ENCODE measurements at places on chromosomes 2 and 18.

DNA sequence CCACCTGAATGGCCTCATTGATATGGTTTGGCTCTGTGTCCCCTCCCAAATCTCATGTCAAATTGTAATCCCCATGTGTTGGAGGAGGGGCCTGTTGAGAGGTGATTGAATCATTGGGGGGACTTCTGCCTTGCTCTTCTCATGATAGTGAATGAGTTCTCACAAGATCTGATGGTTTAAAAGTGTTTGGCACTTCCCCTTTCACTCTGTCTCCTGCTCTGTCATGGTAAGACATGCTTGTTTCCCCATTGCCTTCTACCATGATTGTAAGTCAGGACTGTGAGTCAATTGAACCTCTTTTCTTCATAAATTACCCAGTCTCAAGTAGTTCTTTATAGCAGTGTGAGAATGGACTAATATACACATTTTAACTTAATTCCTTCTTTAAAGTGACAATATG lies 146.8 kb upstream of the KCNJ3 start:
- DNase-seq, result no peak

DNA sequence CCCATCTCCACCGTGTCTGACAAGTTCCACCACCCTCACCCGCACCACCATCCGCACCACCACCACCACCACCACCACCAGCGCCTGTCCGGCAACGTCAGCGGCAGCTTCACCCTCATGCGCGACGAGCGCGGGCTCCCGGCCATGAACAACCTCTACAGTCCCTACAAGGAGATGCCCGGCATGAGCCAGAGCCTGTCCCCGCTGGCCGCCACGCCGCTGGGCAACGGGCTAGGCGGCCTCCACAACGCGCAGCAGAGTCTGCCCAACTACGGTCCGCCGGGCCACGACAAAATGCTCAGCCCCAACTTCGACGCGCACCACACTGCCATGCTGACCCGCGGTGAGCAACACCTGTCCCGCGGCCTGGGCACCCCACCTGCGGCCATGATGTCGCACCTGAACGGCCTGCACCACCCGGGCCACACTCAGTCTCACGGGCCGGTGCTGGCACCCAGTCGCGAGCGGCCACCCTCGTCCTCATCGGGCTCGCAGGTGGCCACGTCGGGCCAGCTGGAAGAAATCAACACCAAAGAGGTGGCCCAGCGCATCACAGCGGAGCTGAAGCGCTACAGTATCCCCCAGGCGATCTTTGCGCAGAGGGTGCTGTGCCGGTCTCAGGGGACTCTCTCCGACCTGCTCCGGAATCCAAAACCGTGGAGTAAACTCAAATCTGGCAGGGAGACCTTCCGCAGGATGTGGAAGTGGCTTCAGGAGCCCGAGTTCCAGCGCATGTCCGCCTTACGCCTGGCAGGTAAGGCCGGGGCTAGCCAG lies 1.2 kb downstream of the ONECUT2 start:
- DNase-seq, result no peak

- DNase-seq, result no peak
These were observed 65.4 kb downstream of the LDAH start for GRCh38 chr2:20757405-20758090.

- no peak for DNase-seq
These were observed 161.7 kb upstream of the SLC39A10 start for GRCh38 chr2:195495351-195495750.

GRCh38 chr18:10049747-10050146 lies 135.9 kb downstream of the VAPA start:
- no peak for DNase-seq

GRCh38 chr2:68103709-68104055 lies 40.9 kb upstream of the C1D start:
- no peak for DNase-seq

- no peak for DNase-seq
These were observed 22.4 kb downstream of the HRH4 start for GRCh38 chr18:24482821-24483220.

GRCh38 chr18:58960508-58960907 lies 95.8 kb downstream of the ZNF532 start:
- DNase-seq, result no peak

DNA sequence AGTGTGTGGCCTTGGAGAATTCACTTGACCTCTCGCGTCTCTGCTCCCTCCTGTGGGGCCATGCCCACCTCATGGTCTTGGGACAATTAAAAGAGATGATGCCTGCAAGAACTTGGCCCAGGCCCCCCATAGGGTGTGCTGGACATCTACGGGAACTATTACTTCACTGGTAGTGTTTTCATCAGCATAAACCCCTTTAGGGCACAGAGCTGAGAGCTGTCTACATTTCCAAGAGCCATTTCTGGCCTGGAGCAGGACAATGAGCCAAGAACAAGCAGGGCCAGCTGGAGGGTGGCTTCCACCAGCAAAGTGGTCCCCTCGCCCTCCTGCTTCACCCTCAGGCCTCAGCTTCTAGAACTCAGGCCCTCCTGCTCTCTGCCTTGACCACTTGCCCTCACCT lies 232.3 kb downstream of the ZBTB7C start:
- no peak for DNase-seq

DNA sequence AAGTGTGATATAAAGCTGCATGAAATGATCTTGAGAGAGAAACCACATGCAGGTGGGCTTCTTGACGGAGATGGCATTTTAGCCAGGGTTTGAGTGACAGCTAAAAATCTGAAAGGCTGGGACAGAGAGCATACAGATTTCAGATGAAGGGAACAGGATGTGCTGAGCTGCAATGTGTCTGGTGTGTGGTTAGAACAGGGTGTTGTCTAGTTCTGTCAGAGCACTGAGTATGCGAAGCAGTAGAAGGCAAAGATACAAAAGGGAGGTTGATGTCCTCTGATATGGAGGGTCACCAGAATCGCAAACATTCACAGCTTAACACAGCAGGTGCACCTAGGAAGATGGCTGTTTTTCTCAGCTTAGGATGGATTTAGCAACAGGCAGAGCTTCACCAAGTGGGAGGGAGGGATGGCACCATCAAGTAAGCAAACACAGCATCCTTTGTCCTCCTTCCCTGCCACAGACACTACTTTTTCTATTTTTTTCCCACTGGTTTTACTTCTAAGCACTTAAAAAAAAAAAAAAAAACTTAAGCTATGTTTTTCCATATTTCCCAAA lies 182.5 kb downstream of the TMX3 start:
- DNase-seq, result no peak

GRCh38 chr18:39481281-39481680 lies 1915.7 kb upstream of the CELF4 start:
- DNase-seq, result no peak

DNA sequence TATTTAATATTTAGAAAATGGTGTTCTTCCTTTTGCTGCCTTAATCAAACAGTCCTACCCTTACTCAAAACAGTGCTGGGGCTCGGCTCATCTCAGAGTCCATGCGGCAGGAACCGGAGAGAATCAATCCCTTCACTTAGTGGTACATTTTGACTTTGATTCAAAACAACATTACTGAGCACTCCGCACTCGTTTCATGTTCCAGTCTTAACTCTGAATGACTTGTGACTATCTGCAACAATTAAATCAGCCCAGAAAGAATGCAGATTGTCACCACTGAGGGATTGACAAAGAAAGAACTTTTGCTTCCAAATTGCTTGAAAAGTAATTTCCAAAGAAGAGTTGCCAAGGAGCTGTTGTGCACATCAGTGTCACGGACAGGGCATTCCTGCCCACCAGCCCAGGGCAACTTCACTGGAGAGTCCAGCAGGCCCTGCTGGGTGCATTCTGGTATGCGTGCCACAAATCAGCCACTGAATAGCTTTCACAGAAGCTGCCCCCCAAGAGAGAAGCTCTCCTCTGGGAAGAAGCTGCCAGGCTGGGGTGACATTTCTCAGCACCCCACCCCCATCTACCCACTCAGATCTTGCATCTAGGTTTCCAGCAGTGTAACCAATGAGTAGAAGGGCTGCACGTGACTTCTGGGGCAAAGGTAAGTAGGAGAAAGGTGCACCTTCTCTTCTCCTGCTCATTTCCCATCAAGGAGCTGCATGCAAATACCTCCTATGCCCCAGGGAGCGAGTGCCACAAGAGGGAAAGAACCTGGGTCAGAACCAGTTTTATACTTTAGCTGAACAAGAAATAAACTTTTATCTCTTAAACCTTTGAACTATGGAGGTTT lies 84.6 kb upstream of the ATP8B1 start:
- no peak for DNase-seq

DNA sequence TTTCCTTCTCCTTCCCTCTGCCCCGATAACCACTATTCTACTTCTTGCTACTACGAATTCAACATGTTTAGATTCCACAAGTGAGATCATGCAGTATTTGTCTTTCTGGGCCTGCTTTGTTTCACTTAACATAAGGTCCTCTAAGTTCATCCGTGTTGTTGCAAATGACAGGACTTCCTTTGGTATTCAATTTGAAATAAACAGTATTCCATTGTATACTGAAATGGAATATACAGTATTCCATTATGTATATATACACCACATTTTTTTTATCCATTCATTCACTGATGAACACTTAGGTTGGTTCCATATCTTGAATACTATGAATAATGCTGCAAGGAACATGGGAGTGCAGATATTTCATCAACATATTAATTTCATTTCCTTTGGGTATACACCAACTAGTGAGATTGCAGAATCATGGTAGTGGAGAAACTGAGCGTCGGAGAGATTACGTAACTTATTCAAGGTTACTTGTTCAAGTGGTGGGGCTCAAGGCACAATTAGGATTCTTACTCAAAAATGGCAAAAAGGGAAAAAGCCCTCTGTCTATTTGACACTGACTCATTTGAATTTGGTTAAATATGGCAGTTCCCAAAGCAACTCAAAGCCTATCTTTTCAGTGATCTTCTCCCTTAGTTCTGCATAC lies 85.1 kb downstream of the CHN1 start:
- no peak for DNase-seq

- DNase-seq, result no peak
These were observed 126.4 kb downstream of the SMAD7 start for GRCh38 chr18:48824231-48824970.

GRCh38 chr2:67716895-67717396 lies 319.8 kb downstream of the ETAA1 start:
- DNase-seq, result no peak

GRCh38 chr18:9206421-9206820 lies 69.8 kb downstream of the ANKRD12 start:
- no peak for DNase-seq

DNA sequence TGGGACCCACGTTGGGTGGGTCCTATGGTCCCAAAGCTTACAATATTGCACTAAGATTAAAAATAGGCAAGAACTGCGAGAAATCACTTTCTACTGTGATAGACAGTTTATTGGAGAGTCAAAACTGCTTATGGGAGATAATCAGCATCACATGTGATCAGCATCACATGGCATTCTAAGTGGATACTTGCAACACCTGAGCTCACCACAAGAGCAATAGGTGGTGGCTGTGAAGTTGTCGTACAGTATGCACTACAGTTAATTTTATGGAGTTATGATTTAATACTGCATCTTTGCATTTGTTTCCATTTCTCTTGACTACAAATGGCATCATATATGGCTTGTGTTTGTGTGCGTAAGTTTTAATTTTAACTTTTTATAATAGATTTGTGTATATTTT lies 11.6 kb downstream of the PNO1 start:
- no peak for DNase-seq

DNA sequence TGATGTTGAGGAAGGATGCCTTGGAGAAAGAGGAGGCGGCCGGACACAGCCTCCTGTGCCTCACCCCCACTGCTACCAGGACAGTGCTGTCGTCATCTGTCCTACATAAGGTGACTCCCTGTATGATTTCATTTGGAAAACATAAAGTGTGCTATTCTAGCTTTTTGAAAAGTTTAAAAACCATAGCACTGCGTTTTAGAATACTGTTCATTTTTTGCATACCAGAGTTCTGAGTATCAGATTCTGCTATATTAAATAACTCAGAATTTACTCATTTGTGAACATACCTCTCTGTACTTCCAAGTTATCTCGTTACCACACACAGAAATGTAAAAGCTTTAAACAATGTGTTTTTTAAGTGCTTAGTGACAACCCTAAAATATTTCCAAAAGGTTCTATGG lies 302.9 kb downstream of the LRRTM1 start:
- DNase-seq, result no peak

GRCh38 chr2:28716265-28716865 lies 35.3 kb upstream of the PPP1CB start:
- DNase-seq, result peak; percentile 70

DNA sequence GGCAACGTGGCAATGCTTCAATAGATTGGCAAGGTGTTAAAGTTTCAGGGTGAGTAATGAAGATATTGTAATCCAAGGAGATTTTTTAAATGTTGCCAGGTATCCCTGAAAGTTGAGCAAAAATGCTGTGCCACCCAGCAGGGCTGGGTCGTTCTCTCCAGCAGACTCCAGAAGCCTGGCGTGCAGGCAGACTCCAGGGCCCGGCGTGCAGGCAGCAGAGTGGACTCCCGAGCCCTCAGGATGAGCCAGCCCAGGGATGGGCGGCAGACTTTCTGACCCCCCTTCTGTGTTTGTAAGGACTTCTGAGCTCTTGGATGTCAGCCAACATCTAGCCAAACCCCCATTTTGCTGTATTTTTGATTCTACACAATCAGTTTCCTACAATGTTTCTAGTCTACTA lies 289.1 kb downstream of the ZNF516 start:
- DNase-seq, result no peak

- DNase-seq, result no peak
These were observed 4.7 kb downstream of the NMUR1 start for GRCh38 chr2:231525248-231526163.

DNA sequence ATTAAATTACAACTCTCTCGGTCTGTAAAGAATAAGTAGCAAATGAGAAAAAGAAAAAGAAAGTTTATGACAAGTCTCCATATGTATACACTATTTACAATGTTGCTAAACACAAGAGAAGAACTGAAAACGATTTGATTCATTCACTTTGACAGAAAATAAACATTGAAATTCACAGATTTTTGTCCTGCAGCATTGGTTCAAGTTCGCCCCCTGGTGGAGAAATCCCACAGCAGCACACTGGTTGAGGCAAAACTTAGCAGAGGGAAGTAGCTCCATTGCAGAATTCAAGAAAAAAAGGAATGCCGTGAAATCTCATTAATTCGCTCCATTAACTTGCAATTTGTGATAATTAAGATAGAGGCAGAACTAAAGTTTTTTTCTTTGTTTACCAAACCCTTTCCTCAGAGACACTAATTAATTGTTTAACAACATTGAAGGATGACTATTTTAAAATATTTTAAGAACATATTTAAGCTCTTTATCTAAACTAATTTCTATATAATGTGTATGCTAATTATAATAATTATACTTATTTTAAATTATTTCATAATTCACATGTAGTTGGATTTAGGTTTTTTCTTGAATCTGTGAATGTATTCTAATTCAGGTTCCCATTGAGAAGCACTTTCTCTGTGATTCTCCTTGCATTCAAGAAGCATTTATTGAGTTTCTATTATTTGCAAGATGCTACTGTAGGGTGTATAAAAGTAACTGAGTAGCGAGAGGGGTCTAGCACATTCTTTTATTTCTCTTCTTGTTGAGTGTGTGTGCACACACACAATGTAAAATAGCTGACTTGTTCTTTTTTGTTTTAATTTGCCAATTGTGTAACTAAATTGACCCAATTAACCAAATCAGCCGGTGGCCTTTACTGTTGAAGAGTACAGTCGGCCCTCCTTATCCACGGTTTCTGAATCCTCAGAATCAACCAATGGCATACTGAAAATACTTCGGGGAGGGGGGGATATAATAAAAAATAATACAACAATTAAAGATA lies 74.1 kb downstream of the COL4A3 start:
- DNase-seq, result peak; percentile 75
